ENCODE measurements at places on chromosomes 6 and 20. TPM values are rescaled to one million over a fixed set of nuclear protein-coding genes. Genes with fewer than 3 reads are reported as not detected.
A peak's percentile ranks its signal among the peaks of the same experiment; 100 is the strongest.

GRCh38 chr6:151166180-151166579, 73.6 kb upstream of the AKAP12 start:
- DNase-seq, result no peak
- H3K4me1 ChIP-seq, result no peaks in the 10 kb centered on the region
- H3K36me3 ChIP-seq, result no peaks in the 10 kb centered on the region
- H3K27me3 ChIP-seq, result peaks cover 12% of the 10 kb centered on the region

GRCh38 chr20:1003920-1004697, 2.0 kb upstream of the RSPO4 start:
- no peak overlapping the region for H3K4me3 ChIP-seq
- peaks cover 54% of the 10 kb centered on the region for H3K27me3 ChIP-seq
- DNase-seq, result no peak
- H3K27ac ChIP-seq, result no peak overlapping the region
- peaks cover 7% of the 10 kb centered on the region for H3K4me1 ChIP-seq

DNA sequence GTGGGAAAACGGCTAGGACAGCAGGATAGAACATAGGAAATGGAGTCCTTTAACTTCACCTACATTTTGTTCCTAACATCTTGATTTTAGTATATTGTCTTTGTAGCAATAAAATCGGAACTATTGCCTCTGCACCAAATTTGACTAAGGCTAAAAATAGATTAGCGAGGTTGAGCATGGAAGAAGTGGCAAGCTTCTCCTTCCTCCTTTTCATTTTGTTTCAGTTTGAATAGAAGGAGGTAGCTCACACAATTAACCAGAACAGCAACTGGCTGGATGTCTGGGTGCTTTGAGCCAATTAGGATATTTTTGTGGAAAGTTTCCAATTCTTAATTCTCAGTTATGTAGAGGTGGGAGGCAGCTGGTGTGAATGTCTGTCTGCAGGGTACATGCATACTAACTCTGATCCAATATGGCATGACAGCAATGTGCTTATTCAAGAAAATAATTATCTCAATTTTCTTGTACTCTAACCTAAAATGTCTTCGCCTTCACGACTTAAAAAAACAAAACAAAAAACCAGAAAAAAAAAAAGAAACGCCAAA, 3.1 kb upstream of the HECA start:
- H3K4me1 ChIP-seq, result peaks cover 48% of the 10 kb centered on the region
- no peak for DNase-seq
- H3K36me3 ChIP-seq, result peaks cover 13% of the 10 kb centered on the region
- no peaks in the 10 kb centered on the region for H3K27me3 ChIP-seq

GRCh38 chr20:57680131-57680716, 29.6 kb downstream of the PMEPA1 start:
- no peak for DNase-seq
- no peaks in the 10 kb centered on the region for H3K36me3 ChIP-seq
- H3K27me3 ChIP-seq, result peaks cover 8% of the 10 kb centered on the region
- no peak overlapping the region for H3K27ac ChIP-seq
- no peaks in the 10 kb centered on the region for H3K4me1 ChIP-seq

DNA sequence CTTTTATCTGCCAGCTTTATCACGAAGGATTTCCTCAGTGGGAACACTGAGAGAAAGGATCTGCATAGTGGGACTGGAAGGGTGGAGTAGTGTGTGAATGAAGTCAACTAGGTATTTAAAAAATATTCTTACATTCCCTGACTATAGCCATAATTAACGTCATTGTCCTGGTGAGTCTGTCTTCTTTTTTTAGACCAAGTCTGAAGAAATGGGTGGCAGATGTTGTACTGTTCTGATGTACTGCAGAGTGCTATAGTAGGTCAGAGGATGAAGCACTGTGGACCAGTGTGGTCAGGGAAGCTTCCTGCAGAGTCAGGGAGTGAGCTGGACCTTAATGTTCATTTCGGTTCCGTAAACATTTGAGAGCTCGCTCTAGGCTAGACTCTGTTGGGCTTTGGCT, 11.9 kb downstream of the TULP4 start:
- H3K4me3 ChIP-seq, result no peak overlapping the region
- no peak overlapping the region for H3K27ac ChIP-seq
- peaks cover 37% of the 10 kb centered on the region for H3K4me1 ChIP-seq
- no peaks in the 10 kb centered on the region for H3K27me3 ChIP-seq
- H3K36me3 ChIP-seq, result peaks cover 9% of the 10 kb centered on the region
- no peak for DNase-seq

DNA sequence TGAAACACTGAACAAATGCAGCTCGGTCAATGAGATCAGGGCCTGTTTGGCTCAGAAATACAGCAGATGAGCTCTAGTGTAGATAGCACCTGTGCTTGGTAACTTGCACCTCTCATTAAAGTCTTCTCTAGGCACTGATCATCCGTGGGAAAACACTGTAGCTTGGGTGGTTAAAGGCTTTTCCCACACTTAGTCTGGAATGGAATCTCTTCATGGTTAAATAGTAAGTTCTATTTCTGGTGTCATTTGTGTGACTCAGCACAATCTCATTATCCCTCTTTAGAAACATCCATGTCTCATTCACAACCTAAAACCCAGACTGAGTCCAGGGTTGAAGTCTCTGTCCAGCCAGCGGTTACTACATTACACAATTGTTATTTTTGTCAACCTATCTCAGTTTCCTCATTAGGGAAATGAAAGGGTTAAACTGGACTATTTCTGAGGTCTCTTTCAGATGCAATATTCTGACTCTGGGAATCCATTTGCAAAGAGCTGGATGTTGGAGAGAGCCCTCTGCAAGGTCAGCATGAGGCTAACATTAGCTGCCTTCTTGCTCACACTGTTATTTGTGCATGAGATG, 125.0 kb downstream of the ZDHHC14 start:
- H3K27me3 ChIP-seq, result no peaks in the 10 kb centered on the region
- no peak overlapping the region for H3K27ac ChIP-seq
- no peak overlapping the region for H3K4me3 ChIP-seq
- peaks cover 11% of the 10 kb centered on the region for H3K4me1 ChIP-seq
- H3K36me3 ChIP-seq, result peaks cover 51% of the 10 kb centered on the region

DNA sequence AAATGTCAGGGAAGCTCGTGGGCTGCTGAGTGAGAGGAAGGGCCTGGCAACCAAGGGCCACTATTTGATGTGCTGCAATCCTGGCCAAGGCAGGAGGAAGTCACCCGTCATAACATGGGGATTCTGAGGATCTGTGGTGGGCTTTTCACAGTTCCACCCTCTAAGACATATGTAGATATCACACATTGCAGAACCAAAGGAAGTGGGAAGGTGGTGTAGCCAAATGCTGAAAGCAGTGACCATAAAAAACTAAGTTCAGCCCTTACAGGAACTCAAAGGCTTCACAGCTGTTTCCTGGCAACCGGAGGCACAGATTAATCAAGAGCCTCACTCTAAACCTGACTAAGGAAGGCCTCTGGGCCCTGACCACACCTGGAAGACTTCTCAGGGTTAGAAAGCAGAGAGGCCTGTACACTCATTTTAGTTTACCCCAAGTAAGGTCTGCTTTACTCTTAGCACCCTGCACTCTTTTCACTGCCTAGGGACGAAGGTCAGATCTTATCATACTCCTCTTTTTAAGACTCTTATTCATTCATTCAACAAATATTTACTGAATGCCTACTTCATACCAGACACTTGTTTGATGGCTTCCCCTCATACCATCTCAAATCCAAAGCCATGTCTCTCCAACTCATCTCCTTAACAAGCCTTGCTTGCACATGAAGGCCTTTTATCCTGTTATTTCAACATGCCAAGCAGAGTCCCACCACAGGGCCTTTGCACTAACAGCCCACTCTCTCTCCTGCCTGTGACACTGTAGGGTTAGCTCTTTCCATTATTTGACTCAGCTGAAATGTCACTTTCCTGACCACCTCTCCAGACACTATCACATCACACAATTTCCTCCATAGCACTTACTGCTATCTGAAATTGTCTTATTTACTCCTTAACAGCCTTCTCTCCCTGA, 2.6 kb downstream of the UBE2V1 start:
- DNase-seq, result peak; percentile 74
- H3K4me1 ChIP-seq, result peaks cover 84% of the 10 kb centered on the region
- H3K27ac ChIP-seq, result peak overlapping the region; percentile 95
- H3K27me3 ChIP-seq, result no peaks in the 10 kb centered on the region

The TREM1 gene
- not detected for total RNA-seq

The TRIM15 gene
- total RNA-seq, result not detected

The RPS6KA2 gene
- 6.3 TPM for total RNA-seq
